ENCODE measurements at places on chromosomes 6 and 20.

DNA sequence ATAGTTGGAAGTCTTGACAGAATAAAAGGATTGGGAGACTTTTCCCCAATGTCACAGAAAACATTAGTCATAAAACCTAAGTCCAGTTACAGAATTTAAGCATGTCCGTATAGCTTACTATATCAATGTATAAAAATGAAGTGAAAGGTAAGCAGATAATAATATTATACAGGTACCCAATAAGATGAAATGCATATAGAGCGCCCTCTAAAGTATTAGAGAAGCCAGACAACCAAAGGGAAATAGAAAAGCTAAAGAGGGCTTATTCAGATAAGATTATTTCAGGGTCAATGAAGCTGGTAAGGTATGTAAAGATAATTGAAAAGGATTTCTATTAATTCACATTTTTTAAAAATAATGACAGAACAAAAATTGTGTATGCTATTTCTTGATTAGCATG is 947.7 kb upstream of the MAP3K7 start:
- DNase-seq: no peak

- no peak for DNase-seq
Observed at GRCh38 chr6:11439017-11439420, 98.5 kb upstream of the TMEM170B start.

DNA sequence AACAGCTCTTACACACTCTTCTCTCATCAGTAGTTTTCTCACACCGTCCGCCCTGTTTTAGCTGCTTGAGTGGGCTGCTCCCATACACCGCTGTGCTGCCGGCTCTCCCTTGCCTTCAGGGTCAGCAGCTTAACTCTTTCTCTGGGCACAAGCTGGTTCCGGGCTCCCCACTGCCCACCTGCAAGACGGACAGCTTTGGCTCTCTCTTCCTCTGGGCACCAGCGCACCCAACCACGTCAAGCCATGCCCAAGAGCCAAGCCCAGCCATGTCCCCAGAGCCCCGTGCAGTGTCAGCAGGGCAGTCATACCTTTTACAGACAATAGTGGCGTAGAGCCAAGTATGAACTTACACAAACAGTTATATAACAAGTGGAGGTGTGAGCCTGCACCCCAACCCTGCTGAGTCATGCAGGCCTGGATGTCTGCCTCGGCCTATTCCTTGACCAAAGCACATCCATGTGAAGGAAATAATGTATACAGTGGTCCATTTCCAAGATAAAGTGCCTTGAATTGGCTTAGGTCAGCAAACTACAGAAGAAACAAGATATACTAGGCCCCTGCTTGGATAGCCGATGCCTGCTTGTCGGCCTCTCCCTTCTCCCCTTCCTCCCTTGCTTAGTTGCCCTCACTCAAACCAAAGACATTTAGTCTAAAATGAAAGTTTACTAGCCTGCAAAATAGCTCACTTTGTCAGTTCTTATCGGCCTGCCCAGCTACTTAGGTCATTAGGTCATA is 89.3 kb downstream of the JPH2 start:
- peak; percentile 22 for DNase-seq

GRCh38 chr20:11651138-11651537 is 266.6 kb upstream of the BTBD3 start:
- no peak for DNase-seq

DNA sequence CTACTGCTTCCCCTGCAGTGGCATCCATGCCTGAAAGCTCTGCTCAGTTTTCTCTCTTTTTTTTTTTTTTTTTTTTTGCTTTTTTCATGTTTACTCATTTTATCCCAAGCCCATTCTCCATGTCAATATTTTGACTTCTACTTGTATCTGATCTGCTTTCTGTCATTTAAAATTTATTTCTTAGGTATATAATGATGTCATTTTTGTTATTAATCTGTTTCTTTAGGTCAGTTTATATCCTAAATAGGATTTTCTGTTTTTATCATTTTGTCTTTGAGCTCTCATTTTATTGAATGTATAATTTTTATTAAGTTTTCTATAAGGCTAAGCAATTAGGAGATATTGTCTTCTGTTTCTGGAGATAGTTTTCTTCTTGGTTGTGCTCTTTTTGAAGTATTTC is 138.5 kb upstream of the PMEPA1 start:
- DNase-seq: no peak

DNA sequence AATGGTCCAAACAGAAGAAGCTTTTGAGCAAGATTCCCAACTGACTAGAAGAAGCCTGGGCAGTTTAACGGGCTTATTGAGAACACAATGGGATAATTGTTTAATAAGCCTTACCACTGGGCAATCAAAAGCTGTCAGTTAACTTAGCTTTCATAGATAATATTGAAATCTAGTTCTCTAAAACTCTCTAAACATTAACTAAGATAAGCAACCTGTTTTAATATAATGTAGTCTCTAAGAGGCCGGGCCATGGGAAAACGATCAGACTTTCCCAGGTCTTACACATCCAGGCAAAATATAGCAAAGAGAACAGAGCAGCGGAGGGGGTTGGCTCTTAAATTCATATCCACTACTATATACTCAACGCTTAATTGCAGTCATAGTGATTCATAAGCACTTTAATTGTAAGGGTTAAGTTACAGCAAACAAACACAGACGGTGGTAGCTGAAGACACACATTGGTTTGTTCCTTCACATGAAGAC is 128.0 kb upstream of the FAM83B start:
- no peak for DNase-seq

- no peak for DNase-seq
Observed at GRCh38 chr20:34771680-34772081, 53.8 kb downstream of the NCOA6 start.

DNA sequence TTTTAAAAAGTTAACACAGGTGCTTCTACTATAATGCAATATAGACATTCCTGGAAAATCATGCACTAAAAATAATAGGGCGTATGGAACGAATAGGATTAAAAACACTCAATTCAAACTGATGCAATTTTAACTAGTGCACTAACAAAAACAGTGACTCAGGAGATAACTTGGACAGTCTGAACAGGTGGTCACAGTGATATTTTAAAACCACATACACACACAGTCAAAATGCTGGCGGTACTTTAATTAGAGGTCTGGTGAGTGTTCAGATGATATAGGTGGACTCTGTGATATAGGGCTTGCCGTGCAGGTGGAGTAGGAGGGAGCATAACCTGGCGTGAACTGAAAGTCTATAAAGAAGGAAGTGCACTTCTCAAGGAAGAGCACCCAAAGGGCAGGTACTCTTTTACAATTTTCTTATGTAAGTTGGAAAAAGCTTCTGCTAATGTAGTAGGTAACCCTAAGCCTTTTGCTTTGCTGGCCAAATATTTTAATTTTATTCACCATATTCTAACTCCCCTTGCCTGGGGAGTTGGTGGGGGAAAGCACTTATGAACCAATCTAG is 41.9 kb upstream of the PLN start:
- peak; percentile 16 for DNase-seq

- no peak for DNase-seq
Observed at GRCh38 chr6:76683985-76684384, 611.5 kb upstream of the IMPG1 start.

DNA sequence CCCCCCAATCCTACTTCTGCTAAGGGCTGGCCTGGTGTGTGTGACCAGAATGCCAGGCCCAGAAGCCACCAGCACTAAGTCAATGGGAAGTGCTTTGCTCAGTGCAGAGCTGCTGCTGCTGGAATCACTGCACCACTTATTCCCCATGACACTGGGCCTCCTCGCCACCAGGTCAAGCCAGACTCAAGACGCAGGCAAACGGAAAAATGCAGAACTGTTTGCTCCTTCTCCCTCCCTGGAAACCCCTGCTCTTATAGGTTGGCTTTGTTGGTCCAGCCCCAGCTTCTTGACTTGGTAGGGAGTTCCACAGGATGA is 121.9 kb downstream of the PHACTR3 start:
- no peak for DNase-seq

GRCh38 chr6:82385961-82386360 is 22.3 kb downstream of the TPBG start:
- DNase-seq: no peak

GRCh38 chr6:14371530-14371929 is 254.0 kb downstream of the CD83 start:
- DNase-seq: no peak

- DNase-seq: no peak
Observed at GRCh38 chr6:24378473-24379097, 20.7 kb upstream of the DCDC2 start.

Data from IMR-90 (cell line).